ENCODE measurements at places on chromosomes 11 and 22. TPM values are rescaled to one million over a fixed set of nuclear protein-coding genes. Genes with fewer than 3 reads are reported as not detected.

DNA sequence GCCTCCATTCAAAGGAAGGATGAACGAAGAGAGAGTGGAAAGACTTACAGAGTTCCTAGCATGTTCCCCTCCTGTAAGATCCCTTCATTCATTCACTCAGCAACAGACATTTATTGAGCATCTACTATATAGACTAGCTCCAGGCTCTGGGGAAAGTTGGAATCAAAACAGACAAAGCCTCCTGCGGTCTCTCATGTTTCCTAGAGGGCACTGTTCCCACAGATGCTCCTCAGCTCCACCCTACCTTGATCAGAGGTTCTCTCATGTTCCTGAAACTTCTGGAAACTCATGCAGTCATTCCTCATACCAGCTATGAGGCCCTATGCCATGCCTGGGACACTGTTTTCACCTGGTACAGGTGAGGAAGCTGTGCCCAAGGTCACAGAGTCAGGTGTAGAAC, 11.1 kb downstream of the ALX4 start:
- no peak for DNase-seq

DNA sequence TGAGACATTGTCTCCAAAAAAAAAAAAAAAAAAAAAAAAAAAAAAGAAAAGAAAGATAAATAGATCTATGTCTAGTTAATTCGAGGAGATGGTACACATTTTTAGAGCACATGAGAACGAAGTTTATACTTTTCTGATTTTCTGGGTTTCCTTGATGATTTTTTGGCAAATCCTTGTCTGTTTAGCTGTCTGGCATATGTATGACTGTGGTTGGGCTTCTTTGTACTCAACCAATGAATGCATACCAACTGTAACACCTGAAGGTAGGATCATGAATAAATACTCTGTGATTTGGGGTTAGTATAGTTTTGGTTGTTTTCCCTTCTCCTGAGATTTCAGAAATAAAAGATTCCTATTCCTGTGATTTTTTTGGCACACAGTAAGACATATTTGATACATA, 63.1 kb downstream of the ARHGEF12 start:
- DNase-seq = no peak

DNA sequence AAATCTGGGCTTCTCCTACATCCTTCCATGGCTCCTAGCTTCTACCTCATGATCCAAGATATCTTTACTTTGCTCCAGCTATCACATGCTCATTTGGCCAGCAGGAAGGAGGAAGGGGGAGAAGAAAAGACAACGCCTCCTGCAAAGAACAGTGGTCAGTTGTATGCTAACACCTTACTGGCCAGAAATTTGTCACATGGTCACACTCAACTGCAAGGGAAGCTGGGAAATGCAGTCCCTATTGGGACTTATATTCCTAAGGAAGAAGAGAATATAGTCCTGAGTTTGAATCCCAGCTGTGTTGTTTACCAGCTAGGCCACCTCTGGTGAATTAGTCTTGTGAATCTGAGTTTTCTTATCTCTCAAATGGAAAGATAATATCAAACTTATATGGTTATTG, 272.0 kb downstream of the BLID start:
- DNase-seq = no peak

DNA sequence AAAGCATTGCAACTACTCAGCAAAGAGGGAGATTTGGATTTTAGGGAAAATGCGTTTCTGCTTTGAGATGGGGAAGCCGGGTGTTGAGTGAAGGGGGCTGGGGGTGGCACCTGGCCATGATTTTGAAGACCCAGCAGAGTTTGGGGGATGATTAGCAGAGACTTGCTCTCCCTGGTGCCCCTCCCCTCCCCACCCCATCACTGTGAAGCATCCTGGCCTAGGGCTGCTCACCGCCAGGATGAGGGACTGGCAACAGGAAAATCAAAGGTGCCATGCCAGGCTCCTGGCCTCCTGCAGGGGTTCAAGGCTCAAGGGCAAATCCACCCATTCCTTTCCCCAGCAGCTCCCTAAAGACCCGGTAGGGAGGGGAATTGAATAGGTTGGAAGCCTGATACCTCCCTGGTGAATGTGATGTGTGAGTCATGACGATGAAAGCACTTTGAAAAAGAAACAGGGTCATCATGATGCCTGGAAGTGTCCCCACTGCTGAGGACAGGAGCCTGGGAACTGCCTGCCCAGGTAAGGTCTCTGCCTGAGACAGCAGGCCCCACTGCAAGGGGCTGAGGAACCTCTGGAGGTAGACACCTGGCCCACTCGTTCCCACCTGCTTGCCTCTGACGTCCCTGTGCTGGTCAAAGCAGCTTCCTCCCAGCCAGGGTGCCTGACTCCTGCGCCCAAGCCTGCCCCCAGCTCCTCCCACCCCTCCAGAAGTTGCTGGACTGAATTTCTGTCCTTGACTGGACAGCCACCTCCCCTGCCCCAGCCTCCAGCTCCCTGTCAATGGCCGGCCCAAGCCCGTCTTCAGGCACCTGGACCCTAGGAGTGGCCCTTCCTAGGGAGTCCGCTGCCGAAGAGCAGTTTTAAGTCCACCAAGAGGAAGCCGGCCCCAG, 1.7 kb downstream of the CHST1 start:
- no peak for DNase-seq

DNA sequence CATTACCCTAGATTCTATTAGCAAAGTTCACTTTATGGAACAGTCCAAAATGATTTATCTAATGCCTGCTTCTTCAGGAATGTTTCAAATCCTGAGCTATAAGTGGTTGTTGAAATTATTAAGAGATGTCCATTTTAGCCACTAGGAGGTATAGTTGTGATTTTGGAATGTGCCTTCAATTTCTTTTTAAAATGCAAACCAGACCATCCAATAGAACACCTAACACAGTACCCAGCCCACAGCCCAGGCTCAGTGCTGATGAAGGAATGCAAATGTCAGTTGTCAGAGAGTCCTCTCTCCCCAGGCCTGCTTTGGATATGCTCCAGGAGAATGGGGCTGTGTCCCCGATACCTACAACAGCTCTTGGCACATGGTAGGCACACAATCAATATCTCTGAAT, 85.8 kb upstream of the E2F8 start:
- DNase-seq = no peak

- DNase-seq = no peak
Observed at GRCh38 chr11:1333860-1334259, 24.4 kb upstream of the TOLLIP start.

Gene MS4A1
- 0.22 TPM for polyA plus RNA-seq

Gene PIK3IP1
- polyA plus RNA-seq = 8.4 TPM

Gene GRIA4
- polyA plus RNA-seq = 0.17 TPM

All from psoas muscle (tissue), 8 donors.